ENCODE measurements at places on chromosomes 7 and 10.

GRCh38 chr10:122458693-122459092, 2.7 kb upstream of the HTRA1 start:
- DNase-seq: no peak

GRCh38 chr7:69932034-69932628, 333.9 kb downstream of the AUTS2 start:
- no peak for DNase-seq

- DNase-seq: no peak
Measured at GRCh38 chr7:2956526-2957368, 86.9 kb downstream of the CARD11 start.

- no peak for DNase-seq
Measured at GRCh38 chr10:124153023-124153826, 59.8 kb upstream of the CHST15 start.

DNA sequence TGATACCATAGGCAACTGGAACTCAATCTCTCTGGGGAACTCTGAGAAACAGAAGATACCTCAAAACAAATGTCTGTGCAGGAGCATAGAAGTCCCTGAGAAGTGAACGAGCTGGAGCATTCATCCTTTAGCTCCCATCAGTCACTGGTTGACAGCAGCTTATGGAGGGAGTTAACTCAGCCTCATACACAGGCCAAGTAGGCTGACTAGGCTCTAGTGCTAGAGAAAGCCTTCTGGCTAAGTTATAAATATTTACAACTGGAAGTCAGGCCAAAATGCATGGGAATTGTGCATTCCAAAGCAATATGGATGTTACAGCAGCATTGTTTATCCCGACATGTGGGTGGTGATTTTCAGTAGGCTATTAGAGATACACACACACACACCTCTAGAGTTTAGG, 66.5 kb downstream of the ANK3 start:
- DNase-seq: no peak

DNA sequence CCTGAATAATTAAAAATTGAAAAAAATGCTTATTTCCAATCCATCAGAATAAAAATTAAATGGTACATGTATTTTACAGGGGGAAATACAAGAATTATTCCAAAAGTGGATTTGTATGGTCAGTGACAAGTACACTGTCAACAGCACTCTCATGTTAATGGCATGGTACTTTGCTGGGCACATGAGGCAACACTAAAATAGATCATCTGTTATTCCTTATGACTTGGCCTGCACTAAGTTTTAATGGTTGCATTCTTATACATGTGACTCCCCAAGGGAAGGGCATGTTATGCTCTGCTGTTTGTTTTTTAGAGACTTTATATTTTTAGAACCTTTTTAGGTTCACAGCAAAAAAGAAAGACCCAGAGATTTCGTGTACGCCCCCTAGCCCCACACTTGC, 128.3 kb downstream of the CPEB3 start:
- no peak for DNase-seq

- no peak for DNase-seq
Measured at GRCh38 chr7:47574482-47575329, 7.2 kb downstream of the TNS3 start.

GRCh38 chr7:45223728-45224630, 66.4 kb downstream of the RAMP3 start:
- DNase-seq: no peak

DNA sequence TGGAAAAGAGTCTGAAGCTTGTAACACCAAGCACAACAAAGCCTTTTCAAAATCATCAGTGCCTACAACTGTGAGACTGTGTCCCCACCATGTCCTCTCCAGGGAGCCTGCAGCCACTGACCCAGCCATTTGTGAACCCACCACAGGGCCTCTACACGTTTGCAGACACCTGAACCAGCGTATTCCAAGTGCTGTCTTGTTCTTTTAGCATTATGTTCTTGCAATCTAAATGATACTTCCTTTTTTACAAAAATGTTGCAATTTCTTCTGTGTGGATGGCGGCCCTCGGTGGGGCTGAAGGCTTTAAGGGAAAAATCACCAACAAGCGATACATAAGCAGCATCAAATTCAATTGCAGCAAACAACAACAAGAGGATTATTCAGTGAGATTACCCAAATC, 403.2 kb upstream of the MGMT start:
- DNase-seq: no peak

- DNase-seq: no peak
Measured at GRCh38 chr7:14195871-14196270, 206.4 kb upstream of the ETV1 start.

DNA sequence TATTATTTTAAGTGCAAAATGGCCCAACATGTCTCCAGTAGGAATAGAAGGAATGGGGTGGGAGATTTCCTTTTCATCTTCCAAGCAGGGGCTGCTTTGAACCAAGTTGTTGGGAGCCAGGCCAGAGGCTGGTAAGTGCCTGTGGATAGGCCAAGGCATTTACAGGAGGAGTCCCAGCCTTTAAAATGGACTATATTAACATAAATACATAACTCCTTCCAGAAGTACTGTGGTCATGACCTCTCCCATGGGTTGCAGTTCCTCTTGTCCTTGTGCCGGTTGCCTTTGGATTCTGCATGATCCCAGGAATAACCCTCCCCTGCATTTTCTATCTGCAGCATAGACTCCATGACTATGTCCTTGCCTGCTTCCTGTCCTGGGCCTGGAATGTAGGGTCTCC, 95.8 kb downstream of the SEC23IP start:
- DNase-seq: no peak

- DNase-seq: no peak
Measured at GRCh38 chr7:40551685-40552576, 417.1 kb downstream of the SUGCT start.

DNA sequence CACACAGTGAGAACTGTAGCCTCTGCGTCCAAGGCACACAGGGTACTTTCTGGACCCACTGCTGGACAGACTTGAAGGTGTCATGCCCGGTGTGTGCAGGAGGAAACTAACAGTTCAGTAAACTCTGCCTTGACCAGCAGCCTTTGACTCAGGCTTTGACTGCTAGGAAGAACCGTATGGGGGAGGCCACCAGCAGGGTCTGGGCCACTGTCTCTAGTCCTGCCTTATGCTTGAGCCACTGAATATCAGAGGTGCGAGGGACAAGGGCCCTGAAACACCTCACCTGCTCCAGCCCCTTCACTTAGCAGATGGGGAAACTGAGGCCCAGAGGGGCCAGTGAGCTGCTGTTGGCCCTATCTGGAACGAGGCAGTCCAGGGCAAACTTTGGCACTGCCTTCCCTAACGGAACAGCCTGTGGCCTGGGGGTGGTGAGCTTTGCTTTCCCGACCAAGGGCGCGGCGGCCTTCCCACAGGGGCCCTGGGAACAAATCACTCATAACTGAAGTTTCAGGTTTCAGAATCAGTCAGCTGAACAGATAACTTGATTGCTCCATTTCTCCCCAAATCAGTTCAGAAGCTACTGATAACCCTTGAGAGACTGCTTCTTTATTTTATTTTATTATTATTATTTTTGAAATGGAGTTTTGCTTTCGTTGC, 130.0 kb downstream of the FAM53B start:
- DNase-seq: no peak

GRCh38 chr10:120999868-121000267, 148.7 kb downstream of the WDR11 start:
- no peak for DNase-seq

DNA sequence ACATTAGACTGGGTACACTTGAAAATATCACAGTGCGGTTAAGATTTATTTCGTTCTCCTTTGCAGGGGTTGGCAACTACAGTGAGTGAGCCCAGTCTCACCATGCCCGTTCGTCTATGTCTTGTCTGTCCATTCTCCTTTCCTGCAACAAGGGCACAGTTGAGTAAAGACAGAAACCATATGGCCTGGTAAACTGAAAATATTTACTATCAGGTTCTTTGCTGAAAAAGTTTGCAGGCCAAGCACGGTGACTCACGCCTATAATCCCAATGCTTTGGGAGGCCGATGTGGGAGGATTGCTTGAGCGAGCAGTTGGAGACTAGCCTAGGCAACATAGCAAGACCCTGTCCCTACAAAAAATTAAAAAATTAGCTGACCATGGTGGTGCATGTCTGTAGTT, 11.4 kb upstream of the KCTD7 start:
- no peak for DNase-seq

All from NCI-H1048 (cell line).